ENCODE measurements at places on chromosomes 6 and 20. TPM values are rescaled to one million over a fixed set of nuclear protein-coding genes. Genes with fewer than 3 reads are reported as not detected.

- no peak for DNase-seq
Observed at GRCh38 chr6:12529364-12530019, 187.1 kb upstream of the PHACTR1 start.

DNA sequence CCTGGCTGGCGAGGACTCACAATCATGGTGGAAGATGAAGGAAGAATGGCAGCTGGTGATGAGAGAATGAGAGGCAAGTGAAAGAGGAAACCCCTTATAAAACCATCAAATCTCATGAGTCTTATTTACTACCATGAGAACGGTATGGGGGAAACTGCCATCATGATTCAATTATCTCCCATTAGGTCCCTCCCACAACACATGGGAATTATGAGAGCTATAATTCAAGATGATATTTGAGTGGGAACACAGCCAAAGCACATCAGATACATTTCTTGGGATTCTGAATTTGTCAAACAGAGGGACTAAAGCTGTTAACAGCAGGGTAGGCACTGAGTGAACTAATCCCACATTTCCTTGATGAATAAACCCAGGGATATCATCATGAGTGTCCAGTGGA lies 116.2 kb upstream of the PLCB4 start:
- DNase-seq, result no peak

- no peak for DNase-seq
Observed at GRCh38 chr6:136166815-136167214, 83.3 kb downstream of the MTFR2 start.

Gene TULP1
- not detected for total RNA-seq

Gene HLA-DRB5
- total RNA-seq, result 21.2 TPM

Gene SLC35D3
- total RNA-seq, result not detected

Gene IMPG1
- not detected for total RNA-seq

Gene GUCA1A
- not detected for total RNA-seq

Gene HCRTR2
- total RNA-seq, result not detected

Data from Right ventricle myocardium inferior (tissue), 1 donor.